Stimulated activated naive CD4-positive, alpha-beta T cell (primary cell): ENCODE measurements at places on chromosomes 16 and 17.

- DNase-seq = no peak
These were observed 28.7 kb downstream of the CDK5RAP3 start for GRCh38 chr17:47999582-47999981.

DNA sequence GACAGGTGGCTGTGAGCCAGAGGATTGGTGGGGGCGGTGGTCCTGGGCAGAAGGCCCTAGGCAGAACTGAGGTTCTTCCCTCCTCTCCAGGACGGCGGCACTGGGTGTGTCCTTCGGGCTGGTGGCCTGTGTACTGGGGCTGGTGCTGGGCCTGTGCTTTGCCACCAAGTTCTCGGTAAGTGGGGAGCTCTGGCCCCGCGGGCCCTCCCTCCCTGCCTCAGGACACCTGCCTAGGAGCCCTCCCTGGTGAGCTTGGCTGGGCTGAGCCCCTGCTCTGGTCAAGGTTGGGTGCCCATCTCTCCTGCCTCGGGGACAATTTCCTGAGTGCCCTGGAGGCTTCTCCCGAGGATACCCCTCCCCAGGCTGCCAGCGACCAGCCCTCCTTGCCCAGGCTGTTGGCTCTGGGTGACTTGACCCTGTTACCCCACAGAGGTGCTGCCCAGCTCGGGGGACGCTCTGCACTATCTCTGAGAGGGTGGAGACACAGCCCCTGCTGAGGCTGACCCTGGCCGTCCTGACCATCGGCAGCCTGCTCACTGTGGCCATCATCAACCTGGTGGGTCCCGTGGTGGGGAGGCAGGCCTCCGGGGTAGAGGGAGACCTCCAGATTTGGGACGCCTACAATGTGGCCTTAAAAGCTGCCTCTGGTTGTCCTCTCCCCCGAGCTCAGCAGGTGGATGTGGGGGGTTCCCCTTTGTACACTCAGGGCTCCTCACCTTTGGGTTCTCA is 42.0 kb downstream of the ADCY7 start:
- DNase-seq = no peak

DNA sequence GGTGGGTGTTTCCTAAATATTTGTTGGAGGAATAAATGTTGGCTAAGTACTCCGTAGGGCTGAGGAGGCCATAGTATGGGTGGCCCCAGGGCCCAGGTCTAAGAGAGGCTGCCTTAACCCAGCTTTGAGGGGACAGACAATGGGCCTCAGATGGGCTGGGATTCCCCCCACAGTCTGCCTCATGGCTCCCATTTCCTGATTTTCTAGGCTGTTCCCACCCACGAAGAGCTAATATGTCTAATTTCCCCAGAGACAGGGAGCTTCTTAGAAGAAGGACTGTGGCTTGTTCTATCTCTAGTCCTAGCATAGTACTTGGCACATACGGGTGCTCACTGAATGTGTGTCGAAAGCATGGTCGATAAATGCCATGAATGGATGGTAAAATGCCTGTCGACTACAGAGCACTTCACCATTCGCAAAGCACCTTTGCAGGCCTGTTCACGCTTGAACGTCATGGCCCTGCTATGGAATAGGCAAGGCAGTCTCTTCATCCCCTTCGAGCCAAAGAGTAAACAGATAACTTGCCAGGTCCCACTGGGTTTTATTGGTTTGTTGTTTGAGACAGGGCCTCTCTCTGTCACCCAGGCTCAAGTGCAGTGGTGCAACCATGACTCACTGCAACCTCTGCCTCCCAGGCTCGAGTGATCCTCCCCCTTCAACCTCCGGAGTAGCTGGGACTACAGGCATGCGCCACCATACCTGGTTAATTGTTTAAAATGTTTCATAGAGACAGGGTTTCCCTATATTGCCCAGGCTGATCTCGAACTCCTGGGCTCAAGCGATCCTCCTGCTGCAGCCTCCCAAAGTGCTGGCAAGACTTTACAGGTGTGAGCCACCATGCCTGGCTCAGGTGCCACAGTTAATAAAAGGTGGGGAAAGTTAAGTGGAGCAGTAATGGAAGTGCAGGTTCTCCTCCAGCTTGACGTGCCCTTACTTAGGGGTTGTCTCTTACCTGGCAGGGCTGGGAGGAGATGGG is 9.7 kb downstream of the CHAD start:
- no peak for DNase-seq

DNA sequence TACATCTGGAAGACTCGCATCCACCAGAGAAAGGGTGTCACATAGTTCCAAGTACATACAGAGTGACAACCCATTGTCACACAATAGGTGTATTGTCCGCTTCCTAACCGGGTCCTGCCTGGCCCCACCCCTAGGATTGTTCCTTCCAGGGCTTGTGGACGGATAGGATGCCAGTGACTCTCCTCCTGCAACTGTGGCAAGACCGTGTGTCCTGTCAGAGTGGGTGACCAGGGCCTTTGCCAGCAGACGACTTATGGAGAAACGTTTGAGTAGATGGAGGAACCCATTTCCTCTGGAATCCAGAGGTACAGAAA is 258.4 kb downstream of the CPPED1 start:
- no peak for DNase-seq

DNA sequence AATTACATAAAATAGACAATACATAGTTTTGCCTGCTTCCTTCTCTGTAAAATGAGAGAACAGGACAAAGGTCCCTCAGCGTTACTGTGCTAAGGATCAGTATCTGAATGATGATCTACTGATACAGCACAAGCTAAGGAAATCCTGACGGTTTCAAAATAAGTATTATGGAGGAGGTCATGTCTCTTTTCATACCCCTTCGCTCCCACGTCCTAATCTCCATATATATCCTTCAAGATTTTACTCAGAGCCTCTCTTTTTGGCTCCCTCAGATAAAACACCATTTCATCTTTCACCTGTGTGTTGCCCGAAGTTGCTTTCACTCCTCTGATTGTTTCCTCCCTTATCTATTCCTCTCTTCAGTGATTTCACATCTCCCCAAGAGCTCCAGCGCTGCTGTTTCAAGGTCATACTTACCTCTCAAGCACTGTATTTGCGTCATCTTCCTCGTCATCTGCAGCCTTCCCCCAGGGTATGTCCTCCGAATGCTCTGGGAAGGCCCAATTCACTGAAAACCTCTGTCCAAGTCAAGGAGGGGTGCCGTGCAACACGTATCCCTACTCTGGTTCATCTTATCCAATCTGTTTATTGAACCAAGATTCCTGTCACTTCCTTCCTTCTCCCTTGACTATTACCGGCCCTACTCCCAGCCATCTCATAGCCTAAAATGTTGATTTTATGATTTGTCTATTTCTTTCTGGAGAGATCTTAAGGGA is 1.2 kb upstream of the BLTP2 start:
- no peak for DNase-seq

DNA sequence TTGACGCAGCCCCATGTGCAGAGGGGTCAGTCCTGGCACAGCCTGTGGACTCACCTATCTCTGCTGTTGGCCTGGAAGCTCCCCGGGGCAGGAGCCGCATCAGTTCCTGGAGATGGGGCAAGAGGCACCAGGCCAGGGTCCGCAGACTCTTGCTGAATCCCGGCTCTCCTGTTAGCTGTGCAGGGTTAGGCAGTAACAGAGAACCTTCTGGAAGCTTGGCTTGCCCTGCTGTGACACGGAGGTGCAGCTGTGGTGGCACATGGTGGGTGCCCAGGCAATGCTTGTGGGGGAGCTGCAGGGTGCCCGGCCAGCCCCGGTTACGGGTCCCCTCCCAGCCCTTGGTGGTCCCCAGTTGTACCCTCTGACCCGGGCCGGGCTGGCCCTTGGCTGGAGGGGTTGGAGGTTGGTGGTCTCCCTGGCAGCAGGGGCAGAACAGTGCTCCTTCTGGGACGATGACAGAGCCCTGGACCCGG is 26.0 kb upstream of the ZNF469 start:
- no peak for DNase-seq

DNA sequence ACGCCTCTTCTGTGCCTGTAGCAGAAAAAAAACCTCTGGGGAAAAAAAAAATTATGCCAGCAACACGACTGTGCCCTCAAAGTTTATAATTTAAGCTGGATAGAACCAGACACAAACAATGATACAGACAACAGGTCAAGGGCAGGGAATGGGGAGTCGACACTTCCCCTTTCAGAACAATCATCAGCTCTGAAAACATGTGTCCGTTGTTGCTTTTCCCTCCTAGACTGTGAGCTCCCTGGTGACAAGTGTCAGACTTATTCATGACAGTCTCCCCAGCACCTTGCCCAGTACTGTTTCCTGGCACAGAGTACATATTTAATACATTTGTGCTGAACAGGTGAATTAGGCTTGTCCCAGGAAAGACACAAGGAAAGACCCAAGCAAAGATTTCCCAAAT is 178.3 kb downstream of the SOX9 start:
- DNase-seq = no peak

DNA sequence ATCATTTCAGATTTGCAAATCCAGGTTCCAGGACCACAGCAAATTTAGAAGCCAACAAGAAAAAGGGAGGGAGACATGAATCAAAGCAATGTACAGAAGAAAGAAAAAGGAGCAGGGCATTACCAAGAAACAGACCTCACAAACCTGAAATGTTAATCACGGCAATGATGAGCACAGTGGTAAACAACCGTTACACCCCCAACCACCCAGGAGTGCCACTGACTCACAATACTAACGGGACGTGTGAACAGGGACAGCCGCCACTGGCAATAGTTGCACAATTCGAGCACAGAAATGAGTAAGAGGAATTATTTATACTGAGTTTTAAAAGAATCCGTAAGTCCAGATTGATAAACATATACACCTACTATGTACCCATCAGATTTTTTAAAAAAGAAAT is 13.8 kb downstream of the USP22 start:
- DNase-seq = no peak

DNA sequence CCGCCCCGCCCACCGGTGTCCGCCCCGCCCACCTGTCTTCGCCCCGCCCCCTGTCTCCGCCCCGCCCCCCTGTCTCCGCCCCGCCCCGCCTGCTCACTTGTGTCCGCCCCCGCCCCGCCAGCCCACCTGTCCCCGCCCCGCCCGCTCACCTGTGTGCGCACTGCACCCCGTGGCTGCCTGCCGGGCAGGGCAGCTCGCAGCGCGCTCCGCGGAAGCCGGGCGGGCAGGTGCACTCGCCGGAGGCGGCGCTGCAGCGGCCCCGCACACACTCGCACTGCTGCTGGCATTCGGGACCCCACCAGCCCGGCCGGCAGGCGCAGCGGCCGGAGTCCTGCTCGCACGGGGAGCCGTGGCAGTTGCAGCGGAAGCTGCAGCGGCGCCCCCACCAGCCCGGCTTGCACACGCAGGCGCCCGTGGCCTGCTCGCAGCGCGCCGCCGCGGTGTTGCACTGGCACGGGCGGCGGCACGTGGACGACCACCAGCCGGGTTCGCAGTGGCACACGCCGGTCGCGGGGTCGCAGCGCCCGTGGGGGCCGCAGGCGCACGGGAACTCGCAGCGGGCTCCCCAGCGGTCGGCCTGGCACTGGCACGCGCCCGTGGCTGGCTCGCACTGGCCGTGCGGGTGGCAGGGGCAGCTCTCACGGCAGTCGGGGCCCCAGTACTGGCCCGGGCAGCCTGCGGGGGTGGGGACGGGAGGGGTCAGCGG is 2.1 kb downstream of the SCARF1 start:
- peak; percentile 77 for DNase-seq

DNA sequence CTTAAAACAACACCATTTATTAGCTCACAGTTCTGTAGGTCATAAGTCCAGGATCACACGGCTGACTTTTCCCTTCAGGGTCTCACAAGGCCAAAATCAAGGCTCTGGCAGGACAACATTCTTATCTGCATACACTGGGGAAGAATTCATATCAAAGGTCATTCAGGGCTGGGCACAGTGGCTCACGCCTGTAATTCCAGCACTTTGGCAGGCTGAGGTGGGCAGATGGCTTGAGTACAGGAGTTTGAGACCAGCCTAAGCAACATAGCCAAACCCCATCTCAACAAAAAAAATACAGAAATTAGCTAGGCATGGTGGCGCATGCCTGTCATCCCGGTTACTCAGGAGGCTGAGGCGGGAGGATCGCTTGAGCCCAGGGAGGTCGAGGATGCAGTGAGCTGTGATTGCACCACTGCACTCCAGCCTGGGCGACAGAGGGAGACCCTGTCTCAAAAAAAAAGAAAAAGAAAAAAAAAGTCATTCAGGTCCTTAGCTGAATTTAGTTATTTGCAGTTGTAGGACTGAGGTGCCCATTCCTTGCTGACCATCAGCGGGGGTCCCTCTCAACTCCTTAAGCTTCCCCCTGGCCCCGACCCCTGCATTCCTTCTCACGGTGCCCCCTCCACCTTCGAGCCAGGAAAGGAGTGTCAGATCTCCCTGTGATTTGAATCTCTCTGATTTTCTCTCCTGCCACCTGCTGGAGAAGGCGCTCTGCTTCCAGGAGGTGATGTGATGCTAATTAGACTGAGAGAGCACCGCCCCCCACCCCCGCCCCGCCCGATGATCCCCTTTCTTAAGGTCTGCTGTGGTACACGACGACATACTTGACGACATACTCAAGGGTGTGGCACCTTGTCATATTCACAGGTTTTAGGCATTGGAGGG is 91.8 kb upstream of the CLEC18A start:
- no peak for DNase-seq

- DNase-seq = no peak
These were observed 3.9 kb upstream of the BIRC5 start for GRCh38 chr17:78210111-78210510.

- DNase-seq = no peak
These were observed 7.8 kb upstream of the SRL start for GRCh38 chr16:4249530-4250308.

DNA sequence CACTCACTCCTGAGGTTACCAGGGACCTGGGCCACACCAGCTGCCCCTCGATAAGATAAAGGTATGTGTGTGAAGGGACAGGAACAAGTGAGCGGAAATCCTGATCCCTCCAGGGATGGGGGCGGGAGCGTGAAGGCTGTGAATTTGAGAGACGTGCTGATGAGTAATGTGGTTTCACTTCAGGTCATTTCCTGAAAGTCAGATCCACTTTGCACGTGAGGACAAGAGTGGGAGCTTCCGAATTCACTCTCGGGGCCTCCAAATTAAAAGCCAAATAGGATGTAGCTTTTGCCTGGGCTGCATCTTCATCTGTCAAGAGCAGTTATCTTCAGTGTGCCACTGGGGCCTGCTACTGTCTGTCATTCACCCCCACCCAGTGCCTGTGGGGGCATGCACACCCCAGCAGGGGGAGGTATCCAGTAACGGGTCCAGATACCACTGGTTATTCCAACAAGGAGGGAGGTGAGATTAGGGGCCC is 87.4 kb upstream of the LHX1 start:
- DNase-seq = no peak

GRCh38 chr17:68048996-68049395 is 13.5 kb downstream of the KPNA2 start:
- no peak for DNase-seq

- DNase-seq = no peak
These were observed 8.3 kb downstream of the XYLT2 start for GRCh38 chr17:50354198-50354597.

GRCh38 chr16:50745940-50746339 is 4.1 kb downstream of the CYLD start:
- no peak for DNase-seq

- DNase-seq = no peak
These were observed 20.9 kb upstream of the IL17C start for GRCh38 chr16:88617268-88618031.

GRCh38 chr17:42660692-42661345 is 1.7 kb downstream of the TUBG2 start:
- DNase-seq = no peak
